ENCODE measurements at places on chromosomes 11 and 22.

- DNase-seq, result peak; percentile 10
Measured at GRCh38 chr11:17719028-17719937, at the start of gene MYOD1. MYOD1 (plus strand) TSS chr11:17719571; CDS start chr11:17719783, 212 bp downstream.

DNA sequence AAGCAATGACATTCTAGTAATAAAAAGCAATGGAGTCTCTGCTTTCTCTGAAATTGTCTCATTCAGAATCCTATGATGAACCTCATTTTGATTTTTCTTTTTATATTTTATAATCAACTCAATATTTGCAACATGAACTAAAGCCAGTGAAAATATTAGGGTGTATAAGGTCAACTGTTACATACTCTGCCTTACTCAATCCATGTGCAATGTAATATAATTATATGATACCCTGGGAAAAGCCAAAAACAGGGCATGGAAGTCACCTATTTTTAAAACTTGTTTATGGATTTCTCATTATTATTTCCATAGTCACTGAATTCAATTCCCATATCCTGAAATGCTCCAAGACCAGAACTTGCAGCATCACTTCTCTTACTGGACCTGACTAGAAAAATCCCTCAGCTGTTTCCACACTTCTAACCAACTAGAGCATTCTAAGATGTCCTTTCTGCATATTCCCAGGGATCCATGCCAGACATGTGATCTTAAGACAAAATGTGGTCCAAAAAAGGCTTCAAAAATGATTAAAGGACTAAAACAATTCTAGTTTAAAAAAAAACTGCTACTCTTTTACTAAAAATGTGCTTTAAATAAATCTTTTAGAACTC is 97.3 kb downstream of the GUCY1A2 start:
- DNase-seq, result no peak

- DNase-seq, result no peak
Measured at GRCh38 chr22:33562501-33562900, 357.8 kb downstream of the LARGE1 start.

DNA sequence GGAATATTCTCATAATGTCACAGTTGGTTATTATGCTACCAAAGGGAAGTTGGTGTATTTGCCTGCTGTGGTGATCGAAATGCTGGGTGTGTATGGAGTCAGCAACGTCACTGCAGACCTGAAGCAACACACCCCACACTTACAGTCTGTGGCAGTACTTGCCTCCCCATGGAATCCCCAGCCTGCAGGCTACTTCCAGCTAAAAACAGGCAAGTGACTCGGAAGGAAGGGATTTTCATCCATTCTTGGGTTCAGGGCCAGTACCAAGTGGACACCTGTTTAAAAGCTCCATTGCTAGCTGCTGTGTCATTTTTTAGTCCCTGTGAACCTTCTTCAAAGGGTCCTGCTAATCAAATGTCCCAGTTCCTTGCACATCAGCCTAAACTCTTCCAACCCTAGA is 149.6 kb downstream of the C11orf91 start:
- no peak for DNase-seq

DNA sequence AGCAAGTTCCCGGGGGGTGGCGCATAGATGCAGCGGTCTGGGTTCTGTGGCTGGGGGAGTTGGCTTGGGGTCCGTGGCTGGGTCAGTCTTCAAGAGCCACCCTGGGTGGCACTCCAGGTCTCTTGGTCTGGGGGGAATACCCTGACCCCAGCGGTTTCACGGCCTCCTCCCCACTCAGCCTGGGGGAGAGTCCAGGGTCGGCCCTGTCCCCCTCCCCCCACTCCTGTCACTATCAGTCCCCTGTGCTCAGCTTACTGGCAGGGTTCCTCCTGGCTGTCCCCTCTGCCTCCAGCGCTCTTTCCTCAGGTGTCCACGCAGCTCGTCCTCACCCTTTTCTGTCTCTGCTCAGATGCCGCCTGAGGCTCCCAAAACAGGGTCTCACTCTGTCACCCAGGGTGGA is 68.5 kb upstream of the PARVG start:
- DNase-seq, result no peak

GRCh38 chr11:60003729-60004128 is 13.3 kb upstream of the OOSP4B start:
- no peak for DNase-seq

DNA sequence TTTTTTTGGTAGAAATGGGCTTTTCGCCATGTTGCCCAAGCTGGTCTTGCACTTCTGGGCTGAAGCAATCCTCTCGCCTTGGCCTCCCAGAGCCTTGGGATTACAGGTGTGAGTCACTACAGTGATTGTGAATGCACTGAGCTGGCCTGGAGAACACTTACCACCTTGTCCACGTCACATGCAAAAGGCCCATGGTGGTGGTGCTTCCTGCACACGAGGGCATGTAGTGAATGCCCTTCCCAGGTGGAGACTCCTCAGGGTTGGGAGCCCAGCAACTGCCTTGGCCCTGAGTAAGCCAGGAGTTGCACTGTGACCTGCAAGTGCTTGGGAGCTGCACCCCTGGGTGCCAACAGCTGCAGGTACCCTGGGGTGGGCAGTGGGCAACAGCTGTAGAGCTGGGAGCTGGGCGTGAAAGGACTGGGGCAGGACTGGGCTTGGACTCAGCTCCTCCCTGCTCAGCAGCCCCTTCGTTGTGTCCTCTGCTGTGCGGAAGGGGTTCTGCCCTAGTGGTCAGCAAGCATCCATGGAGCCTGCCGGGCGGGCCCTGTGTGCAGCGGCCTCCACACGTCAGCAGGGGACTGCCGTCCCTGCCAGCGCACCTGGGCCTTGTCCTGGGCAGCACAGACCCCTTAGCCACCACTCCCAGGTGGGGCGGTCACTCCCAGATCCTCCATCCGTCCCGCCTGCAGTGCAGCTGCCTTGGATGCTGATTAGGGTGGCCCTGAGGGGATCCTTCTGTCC is 9.3 kb upstream of the ADORA2A start:
- no peak for DNase-seq

DNA sequence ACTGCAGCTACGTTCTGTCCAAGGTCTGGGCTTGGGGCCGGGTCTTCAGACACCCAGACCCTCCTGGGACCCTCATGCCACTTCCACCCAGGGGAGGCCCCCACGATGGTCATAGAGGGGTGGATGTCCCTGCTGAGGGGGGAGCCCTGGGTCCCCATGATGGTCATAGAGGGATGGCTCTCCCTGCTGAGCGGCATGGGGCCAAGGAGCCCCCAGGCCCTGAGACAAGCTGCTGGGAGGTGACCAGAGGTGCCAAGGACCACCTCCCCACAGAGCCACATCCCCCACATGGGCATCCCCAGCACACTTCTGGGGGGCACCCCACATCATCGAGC is 7.2 kb downstream of the MUC5B start:
- DNase-seq, result no peak

- no peak for DNase-seq
Measured at GRCh38 chr11:79090191-79090705, 350.6 kb downstream of the TENM4 start.

- DNase-seq, result no peak
Measured at GRCh38 chr11:112623057-112623456, 338.2 kb upstream of the NCAM1 start.

DNA sequence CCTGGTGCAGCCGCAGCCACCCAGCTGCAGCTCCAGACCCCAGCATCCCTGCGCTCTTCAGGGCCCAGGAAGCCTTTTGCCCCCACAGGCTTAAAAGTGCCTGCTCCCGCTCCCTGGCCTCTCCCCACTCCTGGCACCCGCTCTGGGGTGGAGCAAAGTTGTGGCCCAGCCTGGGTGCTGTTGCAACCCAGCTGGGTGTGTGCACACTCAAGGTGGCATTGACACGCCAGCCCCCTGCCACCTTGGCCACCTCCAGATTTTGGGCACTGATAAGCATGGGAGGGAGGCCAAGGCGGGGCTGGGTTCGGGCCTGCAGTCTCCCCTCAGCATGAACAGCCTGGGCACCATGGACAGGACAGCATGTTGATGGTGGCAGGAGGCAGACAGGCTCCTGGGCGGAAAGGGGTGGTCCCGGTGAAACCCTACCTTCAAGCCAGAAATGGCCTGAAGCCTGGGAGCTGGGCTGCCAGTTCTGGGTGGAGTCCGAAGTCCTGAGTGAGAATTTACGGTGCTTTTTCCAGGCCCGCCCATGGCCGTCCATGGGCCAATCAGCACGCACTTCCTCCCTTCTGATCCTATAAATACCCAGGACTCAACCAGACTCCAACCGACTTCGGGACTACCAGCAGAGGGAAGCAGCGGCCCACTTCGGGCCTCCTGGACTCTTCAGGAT is 23.6 kb upstream of the RNASEH2C start:
- DNase-seq, result no peak

DNA sequence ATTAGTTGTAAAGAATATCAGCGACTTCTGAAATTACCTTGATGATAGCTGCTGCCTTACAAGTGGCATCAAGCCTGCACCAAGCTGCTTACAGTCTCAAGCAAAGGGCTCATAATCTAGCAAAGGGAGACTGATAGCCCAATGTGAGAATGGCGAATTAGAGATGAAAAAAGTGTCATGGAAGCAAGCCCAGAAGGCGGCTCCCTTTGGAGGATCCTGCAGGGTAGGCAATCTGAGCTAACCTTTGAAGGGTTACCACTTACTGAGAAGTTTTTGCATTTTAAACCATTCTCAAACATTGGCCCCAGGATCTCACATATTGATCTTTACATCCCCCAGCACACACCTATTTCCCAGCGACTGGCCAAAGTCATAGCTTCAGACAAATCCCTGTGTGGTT is 18.5 kb downstream of the GAB2 start:
- no peak for DNase-seq

GRCh38 chr11:117618302-117618981 is 178.6 kb downstream of the DSCAML1 start:
- no peak for DNase-seq

GRCh38 chr11:47788181-47788580 is 21.0 kb upstream of the FNBP4 start:
- no peak for DNase-seq

DNA sequence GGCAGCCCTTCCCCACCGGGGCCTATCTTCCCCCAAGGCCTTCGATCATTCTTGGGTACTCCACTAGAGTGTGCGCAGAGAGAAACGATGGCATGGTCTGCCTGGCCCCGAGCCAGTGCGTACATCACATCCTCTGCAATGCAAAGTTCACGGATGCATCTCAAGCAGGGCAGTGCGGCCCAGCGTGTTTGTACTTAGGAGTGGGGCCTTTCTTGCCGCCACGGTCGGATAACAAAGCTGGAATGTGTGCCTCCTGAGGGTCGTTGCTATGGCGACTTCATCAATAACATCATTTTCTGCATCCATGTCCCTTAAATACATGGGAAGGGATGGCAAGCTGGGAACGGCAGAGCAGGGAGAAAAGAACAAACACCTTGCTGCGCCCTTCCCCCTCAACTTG is 73.9 kb downstream of the SCUBE1 start:
- no peak for DNase-seq

- DNase-seq, result no peak
Measured at GRCh38 chr22:28239941-28240340, 320.9 kb upstream of the PITPNB start.

DNA sequence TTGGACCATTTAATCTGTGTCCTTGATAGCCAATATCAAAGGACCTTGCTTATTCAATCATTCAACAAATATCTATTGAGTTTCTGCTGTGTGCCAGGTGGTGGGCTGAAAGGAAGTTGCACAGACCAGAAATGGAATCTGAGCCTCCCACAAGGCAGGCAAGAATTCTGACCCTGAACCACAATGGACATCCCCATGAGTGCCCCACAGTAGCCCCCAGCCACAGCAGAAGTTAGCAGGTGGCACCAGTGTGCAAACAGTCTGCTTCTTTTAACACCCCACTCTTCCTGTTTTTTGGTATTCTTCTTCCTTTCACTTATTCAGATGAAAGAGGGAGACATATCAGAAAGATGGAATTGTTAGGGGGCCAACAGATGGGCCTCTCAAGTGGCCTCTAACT is 12.2 kb upstream of the SERPING1 start:
- DNase-seq, result no peak

DNA sequence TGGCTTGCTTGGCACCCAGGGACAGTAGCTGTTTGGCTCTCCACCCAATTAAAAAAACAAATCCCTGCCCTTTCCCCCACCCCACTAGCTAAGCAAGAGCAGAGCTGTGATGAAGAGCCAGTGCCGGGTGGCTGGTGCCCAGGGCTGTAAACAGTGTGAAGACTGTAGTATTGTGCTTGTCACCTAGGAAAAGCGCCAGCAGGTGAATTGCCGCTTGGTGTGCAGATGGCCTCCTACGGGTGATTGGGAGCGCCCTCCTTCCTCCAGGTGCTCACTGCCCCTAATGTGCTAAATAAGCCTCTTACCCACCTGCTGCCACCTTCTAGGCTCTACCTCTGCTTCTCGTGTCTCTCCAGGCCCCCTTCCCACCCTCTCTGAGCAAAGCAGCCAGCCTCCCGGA is 18.4 kb upstream of the RAPSN start:
- no peak for DNase-seq

GRCh38 chr22:17744430-17744829 is 29.8 kb downstream of the BID start:
- no peak for DNase-seq

DNA sequence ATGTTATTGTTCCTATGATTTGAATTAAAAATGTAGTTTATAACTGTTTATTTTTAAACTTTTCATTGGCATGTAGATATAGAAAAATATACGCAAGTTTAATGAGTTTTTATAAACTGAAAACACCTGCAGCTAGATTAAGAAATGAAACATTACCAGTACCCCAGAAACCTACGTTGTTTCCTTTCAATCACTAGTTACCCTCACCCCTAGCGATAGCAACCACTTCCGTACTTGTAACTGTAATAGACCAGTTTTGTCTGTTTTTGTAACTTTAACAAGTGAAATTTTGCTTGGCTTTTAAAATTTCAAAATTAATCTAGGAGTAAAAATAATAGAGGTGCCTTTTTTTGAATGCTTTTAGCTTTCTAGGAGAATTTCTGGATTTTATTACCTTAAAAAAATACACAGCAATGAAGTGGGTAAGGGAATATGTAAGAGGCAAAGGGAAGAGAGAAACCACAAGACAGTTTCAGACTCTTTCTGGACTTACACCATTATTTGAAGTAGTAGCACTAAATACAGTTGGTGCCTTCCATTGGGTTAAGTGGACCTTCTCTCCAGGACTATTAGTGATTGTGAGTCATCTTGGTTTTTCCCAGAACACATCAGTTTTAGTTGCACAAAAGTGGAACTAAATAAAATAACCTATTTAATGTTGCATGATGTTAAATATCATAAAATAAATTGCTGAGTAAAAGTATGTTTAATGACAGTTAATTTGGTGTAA is 18.7 kb upstream of the NAT10 start:
- DNase-seq, result peak; percentile 28

DNA sequence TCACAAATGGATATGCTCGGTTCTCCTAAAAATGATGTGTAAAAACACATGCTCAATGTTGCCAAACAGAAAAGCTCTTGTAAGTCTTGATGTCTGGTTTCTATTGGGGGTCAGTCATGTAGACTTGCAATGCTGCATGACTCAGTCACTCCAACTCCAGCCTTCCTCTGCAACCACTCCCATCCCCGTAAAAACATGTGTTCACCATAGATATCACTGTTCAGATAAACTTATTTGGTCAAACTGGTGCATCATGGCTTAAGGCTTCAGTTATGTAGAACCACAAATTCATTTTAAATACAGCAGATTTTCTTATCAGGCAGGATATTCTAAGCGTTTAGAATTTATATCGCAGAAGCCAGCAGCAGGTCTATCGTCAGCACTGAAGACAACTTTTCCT is 298.4 kb upstream of the LUZP2 start:
- peak; percentile 17 for DNase-seq
